Natural killer cell (primary cell): ENCODE measurements at places on chromosomes 12 and 14. TPM values are rescaled to one million over a fixed set of nuclear protein-coding genes. Genes with fewer than 3 reads are reported as not detected.

- no peak for DNase-seq
Observed at GRCh38 chr14:99586054-99586760, 17.8 kb downstream of the CCDC85C start.

- no peak for DNase-seq
Observed at GRCh38 chr12:67434671-67435370, 165.7 kb downstream of the CAND1 start.

DNA sequence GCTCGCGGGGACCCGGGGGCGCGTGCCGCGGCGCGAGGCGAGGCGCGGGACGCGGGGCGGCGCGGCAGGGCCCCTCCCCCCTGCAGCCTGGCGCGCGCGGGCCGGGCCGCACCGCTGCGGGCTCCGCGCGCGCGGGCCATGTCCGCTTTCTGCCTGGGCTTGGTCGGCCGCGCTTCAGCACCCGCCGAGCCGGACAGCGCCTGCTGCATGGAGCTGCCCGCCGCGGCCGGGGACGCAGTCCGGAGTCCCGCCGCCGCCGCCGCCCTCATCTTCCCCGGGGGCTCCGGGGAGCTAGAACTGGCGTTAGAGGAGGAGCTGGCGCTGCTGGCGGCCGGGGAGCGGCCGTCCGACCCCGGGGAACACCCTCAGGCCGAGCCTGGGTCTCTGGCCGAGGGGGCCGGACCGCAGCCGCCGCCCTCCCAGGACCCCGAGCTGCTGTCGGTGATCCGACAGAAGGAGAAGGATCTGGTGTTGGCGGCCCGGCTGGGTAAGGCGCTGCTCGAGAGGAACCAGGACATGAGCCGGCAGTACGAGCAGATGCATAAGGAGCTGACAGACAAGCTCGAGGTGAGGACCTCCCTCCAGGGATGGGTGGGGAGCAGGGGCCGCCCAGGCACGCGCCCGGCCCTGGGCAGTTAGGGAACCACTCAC is 820 bp downstream of the BICDL1 start:
- peak; percentile 84 for DNase-seq

DNA sequence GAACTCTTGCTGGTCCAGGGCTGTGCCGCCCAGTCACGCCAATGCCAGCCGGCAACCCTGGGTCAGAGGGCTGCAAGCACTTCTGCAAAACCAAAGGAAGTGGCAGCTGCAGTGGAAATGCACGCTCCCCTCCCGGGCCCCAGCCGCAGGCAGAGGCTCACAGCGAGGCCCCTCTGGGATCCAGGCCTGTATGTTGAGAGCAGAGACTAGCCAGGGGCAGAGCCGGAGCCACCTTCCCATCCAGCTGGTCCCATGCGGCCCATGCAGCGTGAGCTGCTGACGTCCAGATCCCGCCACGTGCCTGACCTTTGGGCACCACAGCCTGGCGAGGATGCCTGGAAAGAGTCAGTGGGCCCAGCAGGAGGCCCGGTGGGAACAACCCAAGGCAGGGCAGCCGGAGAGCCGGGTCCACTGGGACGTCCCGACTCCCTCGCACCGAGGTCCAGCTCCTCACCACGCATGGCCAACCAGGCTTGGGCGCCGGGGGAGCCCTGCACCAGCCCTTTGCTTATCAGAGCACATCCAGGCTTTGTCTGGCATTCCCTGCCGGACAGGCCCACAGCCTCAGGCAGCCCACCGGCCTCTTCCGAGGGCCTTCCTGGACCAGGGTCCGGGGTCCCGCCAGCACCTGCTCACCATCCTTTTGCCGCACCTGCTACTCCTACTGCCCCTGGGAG is 4.3 kb downstream of the GPR132 start:
- peak; percentile 67 for DNase-seq

SLC39A2 gene
- not detected for total RNA-seq
